ENCODE measurements at places on chromosomes 4 and X. TPM values are rescaled to one million over a fixed set of nuclear protein-coding genes. Genes with fewer than 3 reads are reported as not detected.

IL2RG gene
- total RNA-seq, result 577 TPM

- no peaks in the 10 kb centered on the region for H3K27me3 ChIP-seq
- H3K27ac ChIP-seq, result no peak overlapping the region
- no peak for DNase-seq
- H3K4me3 ChIP-seq, result no peak overlapping the region
Measured at GRCh38 chr4:4412641-4413372, 25.9 kb downstream of the NSG1 start.

GRCh38 chrX:120311727-120312063 lies 434 bp upstream of the TMEM255A start:
- peaks cover 34% of the 10 kb centered on the region for H3K4me1 ChIP-seq
- H3K27ac ChIP-seq, result no peak overlapping the region
- H3K36me3 ChIP-seq, result no peaks in the 10 kb centered on the region
- DNase-seq, result no peak
- H3K4me3 ChIP-seq, result no peak overlapping the region

DNA sequence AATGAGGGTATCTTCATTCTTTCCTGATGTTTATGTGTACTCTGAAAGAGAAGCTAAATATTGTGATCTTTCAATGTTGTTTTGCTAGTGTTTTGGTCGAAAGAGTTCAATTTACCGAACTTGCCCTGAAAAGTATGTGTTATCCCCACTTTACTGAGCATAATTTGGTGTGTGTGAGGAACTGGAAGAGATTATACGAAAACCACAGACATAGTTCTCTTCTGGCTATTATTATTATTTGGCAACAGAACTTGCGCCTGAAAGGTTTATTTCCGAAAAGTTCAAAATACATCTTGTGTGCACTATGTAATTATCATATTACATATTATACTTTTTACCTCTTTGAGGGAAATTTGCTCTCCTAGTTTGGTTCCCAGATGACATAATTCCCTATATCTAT lies 232.5 kb upstream of the INTU start:
- no peak overlapping the region for H3K4me3 ChIP-seq
- no peaks in the 10 kb centered on the region for H3K27me3 ChIP-seq
- no peaks in the 10 kb centered on the region for H3K36me3 ChIP-seq
- H3K4me1 ChIP-seq, result no peaks in the 10 kb centered on the region
- H3K27ac ChIP-seq, result no peak overlapping the region

DNA sequence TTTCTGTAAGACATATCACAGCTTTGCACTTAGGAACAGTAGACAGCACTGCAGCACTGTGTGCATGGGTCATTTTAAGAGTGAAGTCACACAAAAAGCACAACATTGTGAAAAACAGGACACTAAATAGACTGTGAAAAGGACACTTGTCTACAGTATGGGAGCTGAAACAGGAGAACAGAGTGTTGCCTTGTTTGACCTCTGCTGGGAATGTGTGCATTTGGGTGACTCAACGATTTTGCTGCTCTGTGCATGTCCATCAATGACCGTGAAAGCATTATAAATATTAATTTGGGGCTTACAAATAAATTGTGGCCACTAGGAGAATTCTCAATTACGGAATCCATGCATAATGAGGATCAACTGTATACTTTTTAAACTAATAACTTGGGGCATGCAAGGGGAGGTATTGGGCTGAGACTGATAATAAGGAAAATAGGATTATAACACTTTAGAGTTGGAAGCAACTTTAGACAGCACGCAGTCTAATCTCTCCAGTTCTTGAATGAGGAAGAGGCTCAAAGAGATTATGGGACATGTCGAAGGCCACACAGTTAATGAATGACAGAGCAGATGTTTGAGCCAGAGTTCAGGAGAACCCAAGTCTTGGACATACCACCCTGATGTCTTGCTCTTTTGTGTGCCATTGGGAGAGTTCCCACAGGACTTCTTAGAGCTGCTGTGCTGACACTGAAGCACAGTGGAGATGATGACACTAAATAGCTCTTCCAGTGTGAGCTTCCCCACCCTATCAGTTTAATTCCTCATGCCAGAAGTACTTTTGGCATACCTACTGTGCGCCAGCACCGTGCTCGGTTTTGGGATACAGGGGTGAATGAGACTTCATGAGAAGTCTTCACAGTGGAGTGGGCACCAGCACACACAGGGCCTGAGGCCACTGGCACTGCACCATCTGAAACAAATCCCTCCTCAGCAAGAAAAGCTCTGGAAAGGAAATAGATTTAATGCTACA lies 79.3 kb downstream of the FRAS1 start:
- H3K4me3 ChIP-seq, result no peak overlapping the region
- no peaks in the 10 kb centered on the region for H3K27me3 ChIP-seq
- no peaks in the 10 kb centered on the region for H3K36me3 ChIP-seq
- DNase-seq, result no peak
- no peak overlapping the region for H3K27ac ChIP-seq

Data from natural killer cell (primary cell).